Liver (tissue), 10 donors: ENCODE measurements at places on chromosomes 2 and 18.

- DNase-seq = no peak
These were observed 53.1 kb downstream of the APOB start for GRCh38 chr2:20990442-20991430.

GRCh38 chr2:47664817-47665216 is 118.1 kb upstream of the MSH6 start:
- no peak for DNase-seq

GRCh38 chr2:22397847-22398246 is 987.1 kb upstream of the KLHL29 start:
- DNase-seq = no peak

DNA sequence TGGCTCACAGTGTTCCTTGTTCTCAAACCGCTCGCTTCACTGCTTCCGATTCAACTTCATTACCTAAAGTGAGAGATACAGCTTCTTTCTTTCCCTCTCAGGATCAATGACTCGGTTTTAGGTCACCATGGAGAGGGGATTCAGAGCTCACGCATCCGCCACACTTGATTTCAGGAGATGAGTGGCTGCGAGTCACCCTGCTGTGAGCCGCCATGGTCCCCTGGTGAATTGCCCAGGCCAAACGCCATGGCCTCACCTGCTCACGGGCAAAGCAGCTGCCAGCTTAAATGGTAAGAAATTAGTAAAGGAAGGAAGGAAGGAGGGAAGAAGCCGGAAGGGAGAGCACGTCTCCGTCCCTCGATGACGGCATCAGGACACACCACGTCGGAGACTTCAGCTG is 60.5 kb downstream of the ADNP2 start:
- DNase-seq = no peak

GRCh38 chr2:233263045-233263570 is 11.6 kb downstream of the ATG16L1 start:
- DNase-seq = no peak

- DNase-seq = no peak
These were observed 653.4 kb downstream of the NYAP2 start for GRCh38 chr2:226052772-226053416.

- DNase-seq = no peak
These were observed 174.4 kb upstream of the MEX3C start for GRCh38 chr18:51371929-51372328.

GRCh38 chr18:21722687-21723086 is 17.9 kb upstream of the MIB1 start:
- DNase-seq = no peak

GRCh38 chr18:49459404-49460171 is 857 bp downstream of the DYM start:
- no peak for DNase-seq

- no peak for DNase-seq
These were observed 101.0 kb upstream of the DNAJC10 start for GRCh38 chr2:182615036-182615435.

DNA sequence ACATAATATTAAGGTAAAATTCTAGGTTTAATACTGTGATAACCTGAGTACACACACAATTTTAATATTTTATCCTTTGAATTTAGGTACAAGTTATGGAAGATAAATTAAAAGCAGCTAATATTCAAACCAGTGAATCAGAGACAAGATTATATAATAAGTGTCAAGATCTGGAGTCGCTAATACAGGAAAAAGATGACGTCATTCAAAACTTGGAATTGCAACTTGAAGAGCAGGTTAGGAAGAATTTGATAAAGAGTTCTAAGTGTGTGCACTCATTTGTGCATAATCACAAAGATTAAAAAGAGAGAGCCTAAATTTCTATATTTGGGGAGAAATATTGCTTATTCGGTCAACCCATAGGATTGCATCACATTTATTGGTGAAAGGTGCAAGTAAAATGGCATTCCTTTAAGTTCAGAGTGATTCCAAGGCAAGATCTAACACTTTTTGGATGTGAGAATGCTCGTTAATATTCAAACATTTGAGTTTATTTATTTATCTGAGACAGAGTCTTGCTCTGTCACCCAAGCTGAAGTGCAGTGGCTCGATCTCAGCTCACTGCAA is 16.3 kb upstream of the C1GALT1C1L start:
- DNase-seq = no peak

- DNase-seq = no peak
These were observed 244.7 kb upstream of the HS6ST1 start for GRCh38 chr2:128563348-128563687.

GRCh38 chr2:227813562-227814353 is at the start of gene CCL20:
CCL20 (plus strand) TSS chr2:227813842; CDS start chr2:227813912, 70 bp downstream.
- no peak for DNase-seq

DNA sequence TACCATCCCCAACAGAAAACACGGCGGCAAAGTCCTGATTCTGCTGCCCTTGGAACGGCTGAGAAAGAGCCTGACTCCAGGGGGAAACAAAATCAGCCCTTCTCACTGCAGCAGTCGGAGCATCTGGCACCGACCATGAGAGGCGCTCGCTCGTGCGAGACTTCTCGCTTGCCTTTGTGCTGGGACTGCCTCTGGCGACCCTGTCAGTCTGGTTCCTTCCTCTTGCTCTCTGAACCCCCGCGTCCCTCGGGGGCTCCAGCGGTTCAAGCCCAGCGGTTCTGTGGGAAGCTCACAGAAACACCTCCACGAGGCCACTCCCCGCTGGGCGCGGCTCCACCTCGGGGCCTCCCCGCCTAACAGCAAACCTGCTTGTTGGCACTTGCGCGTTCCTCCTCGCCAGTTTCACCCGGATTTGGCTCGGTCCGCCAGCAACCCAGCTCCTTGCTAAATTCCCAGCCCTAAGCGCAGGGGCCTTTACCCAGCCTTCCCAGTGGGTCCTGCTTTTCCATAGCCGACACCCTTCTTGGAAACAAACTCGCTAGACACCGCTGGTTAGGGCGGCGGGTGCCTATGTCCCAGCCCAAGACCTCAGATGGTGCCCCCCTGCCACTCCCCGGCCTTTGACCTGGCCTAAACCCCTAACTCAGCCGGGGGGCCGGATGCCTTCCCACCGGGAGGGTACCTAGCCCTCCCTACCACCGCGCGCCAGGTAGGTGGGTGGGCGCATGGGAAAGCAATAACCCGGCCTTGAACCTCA is 2.2 kb downstream of the RND3 start:
- peak; percentile 55 for DNase-seq

- DNase-seq = no peak
These were observed 37.6 kb downstream of the PROC start for GRCh38 chr2:127455566-127456493.

GRCh38 chr2:25758348-25758747 is 85.0 kb upstream of the DTNB start:
- no peak for DNase-seq

DNA sequence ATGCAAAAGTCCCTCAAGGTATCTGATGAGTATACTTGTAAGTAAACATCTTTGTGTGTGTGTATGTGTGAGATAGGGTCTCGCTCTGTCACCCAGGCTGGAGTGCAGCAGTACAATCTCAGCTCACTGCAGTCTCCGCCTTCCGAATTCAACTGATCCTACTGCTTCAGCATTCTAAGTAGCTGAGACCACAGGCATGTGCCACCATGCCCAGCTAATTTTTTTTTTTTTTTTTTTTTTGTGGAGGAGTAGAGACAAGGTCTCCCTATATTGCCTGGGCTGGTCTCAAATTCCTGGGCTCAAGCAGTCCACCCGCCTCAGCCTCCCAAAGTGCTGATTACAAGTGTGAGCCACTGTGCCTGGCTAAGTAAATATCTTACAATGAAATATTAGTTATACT is 23.2 kb downstream of the ADAM17 start:
- no peak for DNase-seq

DNA sequence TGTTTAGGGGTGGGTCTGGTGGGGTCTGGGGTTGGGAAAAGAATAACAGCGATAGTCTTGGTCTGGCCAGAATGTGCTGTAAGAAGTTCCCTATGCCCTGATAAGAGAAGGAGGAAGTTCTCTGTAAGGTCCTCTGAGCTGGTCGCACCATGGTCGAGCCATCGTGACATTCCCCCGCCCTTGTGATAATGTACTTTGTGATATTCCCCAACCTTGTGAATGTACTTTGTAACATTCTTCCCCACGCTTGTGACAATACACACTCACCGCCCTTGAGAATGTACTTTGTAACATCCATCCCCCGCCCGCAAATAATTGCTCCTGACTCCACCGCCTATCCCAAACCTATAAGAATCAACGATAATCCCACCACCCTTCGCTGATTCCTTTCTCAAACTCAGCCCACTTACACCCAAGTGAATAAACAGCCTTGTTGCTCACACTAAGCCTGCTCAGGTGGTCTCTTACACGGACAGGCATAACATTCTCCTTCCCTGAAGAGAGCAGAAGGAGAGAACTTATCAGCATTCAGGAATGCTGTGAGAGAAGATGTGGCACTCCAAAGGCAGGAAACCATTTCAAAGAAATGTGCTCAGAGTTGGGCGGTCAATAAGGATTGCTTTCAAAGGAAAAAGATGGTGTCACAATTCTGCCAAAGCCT is 17.8 kb upstream of the DUSP19 start:
- DNase-seq = no peak

- no peak for DNase-seq
These were observed 269.3 kb downstream of the TTC32 start for GRCh38 chr2:19632403-19632991.

GRCh38 chr18:54119524-54120019 is 104.9 kb downstream of the MBD2 start:
- no peak for DNase-seq

DNA sequence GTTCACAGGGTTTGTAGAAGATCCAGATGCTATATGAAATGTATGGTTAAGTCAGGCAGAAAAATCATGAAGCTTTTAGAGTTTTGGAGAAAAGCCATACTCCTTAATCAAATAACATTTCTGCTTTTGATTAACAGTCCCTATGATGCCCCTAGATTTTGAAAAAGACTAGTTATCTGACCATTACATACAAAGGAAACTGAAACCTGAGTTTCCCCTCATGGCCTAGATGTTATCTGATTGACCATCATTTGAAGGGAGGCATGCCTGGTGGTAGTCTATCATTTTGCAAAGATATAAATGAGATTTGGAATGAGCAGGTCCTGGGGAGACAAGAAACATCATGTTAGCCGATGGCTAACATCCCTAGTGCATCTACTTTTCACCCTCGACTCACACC is 704.3 kb upstream of the FSHR start:
- DNase-seq = no peak

DNA sequence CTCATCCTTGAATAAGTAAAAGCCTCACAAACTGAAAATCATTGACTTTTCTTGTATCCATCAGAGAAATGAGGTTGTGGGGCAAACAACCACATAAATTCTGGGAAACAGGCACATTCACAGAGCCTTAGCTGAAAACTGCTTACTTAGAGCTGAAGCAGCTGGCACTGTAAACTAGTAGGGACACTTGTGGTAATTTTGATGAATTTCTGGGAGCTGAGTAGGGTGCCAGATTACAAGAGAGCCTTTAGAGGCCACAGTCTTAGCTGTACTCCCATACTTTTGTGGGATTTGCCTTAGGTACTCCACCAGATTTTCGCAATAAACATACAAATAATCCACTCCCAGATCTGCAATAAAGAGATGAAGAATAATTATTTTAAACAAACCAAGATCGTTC is 315.2 kb downstream of the TMX3 start:
- DNase-seq = no peak

GRCh38 chr2:55176094-55176415 is 56.0 kb downstream of the CLHC1 start:
- no peak for DNase-seq

DNA sequence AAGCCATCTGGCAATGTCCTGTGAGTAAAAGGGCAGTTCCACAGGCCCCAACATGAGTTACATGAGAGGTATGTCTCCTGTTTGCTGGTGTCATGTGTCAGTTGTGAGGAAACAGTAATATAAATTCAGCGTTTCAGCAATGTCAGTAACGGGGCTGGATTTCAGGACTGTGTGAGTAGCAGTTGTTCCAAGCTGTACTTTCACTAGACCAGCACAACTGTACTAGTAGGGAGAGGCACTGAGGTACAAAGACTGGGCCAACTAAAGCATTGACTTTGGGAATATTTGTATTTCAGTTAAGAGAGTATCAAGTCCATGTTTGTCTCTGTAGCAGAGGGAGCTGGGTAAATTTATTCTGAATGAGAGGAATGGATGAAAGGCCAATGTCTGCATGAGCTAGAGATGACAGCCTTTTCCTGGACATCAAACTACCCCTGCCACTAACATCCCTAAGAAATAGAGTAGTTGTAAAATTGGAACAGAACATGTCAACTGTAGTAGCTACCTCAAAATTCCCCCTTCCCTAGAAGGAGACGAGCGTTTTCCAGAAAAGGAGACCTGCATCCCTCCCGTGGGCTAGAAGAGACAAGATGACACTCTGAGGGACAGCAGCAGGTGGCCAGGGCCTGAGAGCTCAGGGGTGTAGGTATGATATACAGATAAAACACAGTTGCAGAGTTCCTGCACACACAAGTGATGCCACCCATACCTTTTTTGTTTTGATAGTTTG is 24.4 kb downstream of the EIF4E2 start:
- no peak for DNase-seq

DNA sequence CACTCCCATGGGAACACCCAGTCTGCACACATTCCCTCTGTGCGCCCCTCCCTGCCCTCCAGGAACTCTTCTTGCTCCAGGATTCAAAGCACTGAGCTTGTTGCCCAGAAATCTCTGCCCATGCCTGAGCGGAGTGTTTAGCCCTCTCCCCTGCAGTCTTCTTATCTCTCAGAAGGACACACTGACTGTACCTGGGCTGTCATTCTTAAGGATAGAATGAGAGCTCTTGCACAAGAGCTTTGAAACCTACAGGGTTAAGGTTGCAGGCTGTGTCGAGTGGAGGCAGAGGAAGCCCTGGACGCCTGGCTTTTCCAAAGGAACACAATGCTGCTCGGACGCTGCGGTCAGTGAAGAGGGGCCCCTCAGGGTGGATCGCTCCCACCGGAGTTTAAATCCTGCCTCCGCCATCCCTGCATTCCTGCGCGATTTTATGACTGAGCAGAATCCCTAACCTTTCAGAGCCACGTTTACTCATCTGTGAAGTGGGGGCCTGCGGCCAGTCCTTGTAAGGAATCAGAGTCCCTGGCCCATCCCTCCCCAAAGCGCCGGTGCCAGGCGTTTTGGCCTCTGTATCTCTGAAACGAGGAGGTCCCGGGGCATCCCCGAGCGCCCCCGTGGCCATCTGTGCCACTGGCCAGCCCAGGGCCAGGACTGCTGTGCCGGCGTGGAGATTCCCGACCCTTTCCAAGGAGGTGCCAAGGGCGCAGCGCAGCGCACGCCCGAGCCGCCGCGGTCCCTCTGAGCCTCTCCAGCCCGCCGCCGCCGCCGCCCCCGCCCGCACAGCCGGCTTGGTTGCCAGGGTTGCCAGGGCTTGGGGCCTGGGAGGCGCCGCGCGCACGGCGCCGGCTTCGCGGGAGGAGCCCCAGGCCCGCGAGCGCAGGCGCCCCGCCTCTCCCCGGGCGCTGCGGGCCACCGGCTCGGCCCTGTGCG is 58.9 kb downstream of the FAM168B start:
- DNase-seq = peak; percentile 30

GRCh38 chr2:171675810-171676345 is 11.4 kb upstream of the DYNC1I2 start:
- DNase-seq = no peak

- DNase-seq = no peak
These were observed 242.5 kb downstream of the EXOC6B start for GRCh38 chr2:72583376-72583775.

- DNase-seq = peak; percentile 76
These were observed 5.4 kb upstream of the SATB2 start for GRCh38 chr2:199462956-199463692.
